ENCODE measurements at places on chromosomes 16 and 17.

DNA sequence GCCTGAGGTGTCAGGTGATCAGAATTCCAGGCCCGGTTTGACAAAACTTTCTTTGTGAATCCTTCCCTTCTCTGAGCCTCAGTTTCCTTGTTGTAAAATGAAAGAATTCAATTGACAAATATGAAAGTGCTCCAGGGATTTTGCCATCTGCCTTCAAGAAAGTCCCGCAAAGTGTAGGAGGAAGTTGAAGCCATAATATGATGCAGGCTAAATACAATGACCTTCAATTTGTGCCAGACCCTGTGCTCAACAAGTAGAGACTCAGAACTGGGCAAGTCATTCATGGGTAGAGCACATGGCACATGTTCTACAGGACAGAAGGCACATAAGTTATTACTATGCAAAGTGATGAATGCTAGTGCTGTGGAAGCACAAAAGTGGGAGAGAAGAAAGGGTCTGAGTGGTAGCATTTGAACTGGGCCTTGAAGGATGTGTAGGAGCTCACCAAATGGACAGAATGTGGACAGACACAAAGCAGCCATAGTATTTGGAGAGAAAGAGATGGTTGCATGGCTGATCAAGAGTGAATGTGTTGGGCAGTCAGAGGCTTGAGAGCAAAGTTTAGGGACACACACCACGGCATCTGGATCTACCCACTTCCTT is 2.4 kb upstream of the SCIMP start:
- no peak for DNase-seq

- DNase-seq, result no peak
These were observed 190.6 kb upstream of the CIBAR2 start for GRCh38 chr16:85302848-85303353.

DNA sequence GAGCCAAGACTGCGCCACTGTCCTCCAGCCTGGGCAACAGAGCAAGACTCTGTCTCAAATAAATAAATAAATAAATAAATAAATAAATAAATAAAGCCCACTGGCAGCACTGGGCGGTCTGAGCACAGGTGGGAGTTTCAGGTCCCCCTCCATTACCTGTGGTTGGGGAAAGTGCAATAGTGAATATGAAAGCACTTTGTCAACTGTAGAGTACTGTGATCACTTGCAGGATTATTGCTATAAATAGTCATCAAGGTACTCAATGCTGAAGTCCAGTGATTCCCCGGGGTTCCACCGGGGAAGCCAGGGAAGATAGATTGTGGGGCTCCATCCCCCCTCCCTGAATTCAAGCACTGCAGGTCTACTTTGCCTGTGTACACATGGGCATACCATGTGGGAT is 42.7 kb upstream of the CPNE2 start:
- DNase-seq, result no peak

GRCh38 chr16:14667347-14668266 is 26.5 kb downstream of the PLA2G10 start:
- no peak for DNase-seq

DNA sequence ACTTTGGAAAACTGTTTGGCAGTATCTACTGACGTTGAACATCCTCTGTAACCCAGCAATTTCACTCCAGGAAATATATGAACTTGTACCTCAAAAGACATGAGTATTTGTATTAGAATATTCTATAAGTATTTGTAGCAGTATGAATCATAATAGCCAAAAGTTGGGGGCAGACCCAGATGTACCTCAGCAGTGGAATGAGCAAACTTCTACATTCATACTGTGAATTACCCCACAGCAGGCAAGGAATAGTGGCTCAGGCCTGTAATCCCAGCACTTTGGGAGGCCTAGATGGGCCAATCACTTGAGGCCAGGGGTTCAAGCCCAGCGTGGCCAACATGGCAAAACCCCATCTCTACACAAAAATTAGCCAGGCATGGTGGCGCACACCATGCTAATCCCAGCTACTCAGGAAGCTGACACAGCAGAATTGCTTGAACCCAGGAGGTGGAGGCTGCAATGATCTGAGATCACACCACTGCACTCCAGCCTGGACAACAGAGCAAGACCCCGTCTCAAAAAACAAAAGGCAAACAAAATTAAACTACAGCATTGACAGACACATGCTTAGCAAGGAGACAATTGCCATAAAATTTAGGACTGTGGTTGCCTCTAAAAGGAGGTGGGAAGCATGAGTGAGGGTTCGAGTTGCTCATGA is 11.2 kb upstream of the HELZ start:
- no peak for DNase-seq

GRCh38 chr17:68446626-68447041 is 10.7 kb downstream of the WIPI1 start:
- DNase-seq, result no peak

All from NCI-H774 (cell line).